Left ventricle myocardium inferior (tissue), 1 donor: ENCODE measurements at places on chromosomes 7 and 10. TPM values are rescaled to one million over a fixed set of nuclear protein-coding genes. Genes with fewer than 3 reads are reported as not detected.

AEBP1 gene
- 20.5 TPM for total RNA-seq

OPN1SW gene
- not detected for total RNA-seq

TMEM270 gene
- not detected for total RNA-seq

GFRA1 gene
- total RNA-seq: 5.1 TPM

NRCAM gene
- total RNA-seq: 0.14 TPM

OR9A2 gene
- total RNA-seq: not detected

- no peak for DNase-seq
Measured at GRCh38 chr10:34791947-34792346, 23.1 kb downstream of the PARD3 start.

DNA sequence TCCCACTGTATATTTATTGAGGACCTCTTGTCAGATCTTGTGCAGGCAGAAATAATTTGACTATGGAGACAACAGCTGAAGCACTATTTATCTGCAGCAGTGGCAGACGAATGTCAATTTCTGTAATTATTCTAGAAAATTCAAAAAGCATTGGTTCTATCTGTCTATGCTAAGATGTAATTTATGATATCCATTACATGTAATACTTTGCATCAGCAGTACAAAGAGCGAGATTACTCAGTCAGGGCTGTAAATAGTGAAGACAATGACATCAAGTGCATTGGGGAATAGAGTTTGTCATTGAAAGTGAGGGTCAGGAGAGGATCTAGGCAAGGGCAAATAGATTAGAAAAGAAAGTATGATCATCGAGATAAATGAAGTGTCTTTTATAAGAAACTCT is 508.2 kb downstream of the ZWINT start:
- DNase-seq: no peak

DNA sequence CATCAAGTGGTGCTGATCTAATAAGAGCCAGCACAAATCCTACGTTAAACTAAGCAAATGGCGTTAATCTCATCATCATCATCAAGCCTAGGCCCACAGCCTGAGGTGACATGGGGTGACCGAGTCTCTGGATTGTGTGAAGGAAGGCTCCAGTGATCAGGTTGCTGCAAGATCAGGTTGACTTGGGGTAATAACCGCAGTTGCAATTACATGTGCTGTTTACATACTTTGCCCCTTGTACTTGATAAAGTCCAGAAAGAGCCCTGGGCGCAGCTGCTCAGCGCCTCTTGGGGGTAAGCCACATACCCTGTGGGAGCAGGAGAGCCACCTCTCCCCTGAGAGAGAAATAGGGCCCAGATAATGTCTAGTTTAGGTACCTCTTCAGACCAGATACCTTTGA is 228.1 kb downstream of the WDR11 start:
- no peak for DNase-seq

DNA sequence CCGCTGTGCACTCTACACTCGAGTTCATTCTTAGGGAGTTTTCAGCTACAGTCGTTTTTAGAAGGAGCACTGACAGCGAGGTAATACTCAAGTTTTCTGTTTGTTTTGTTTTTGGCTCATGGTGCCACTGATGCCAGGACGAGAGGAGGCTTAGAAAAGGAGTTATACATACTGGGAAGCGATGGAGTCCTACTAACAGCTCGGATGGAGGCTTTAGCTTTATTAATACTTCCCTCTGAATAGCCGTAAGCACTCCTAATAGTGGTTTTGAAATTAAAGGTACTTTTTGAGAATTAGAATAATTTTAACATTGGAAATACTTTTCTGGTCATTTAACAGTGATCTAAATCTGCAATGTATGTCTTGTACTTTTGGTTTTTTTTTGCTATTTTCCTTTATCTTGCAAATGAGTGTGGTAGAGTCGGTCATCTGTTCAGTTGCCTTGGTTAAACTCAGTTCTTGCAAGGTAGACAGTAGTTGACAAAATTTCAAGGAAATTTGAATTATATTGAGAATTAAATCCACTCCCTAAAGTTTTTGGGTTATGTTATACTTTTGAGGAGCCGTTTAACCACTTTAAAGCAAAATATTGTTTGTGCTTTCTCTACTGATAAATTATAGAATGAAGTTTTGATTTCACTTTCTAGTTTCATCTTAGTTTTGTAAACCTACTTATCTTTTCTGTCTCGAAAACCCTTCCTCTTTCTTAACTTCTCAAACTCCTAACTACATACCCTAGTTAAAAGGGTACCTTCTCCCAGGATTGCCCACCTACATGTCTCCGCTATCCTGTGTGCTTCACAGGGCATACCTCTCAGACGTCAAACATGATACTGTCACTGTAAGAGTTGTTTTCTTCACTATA is 1.5 kb downstream of the HBP1 start:
- DNase-seq: no peak

DNA sequence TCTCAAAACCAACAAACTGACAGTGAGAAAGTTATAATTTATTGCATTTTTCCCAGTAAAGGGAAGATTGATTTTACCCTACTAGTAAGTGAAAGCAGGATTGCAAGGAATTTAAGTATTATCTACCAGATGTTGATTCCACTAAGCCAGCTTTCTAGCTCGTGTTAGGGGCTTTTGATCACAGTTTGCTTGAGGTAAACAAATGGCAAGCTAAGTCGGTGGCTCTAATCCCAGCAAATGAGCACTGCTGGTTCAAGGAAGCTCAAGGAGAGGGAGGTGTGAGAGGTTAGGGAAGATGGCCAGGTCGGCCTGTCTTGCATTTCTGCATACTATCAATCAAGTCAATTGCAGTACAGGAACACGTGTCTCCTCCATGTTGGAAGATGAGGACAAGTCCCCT is 448.7 kb upstream of the POM121L12 start:
- no peak for DNase-seq

- no peak for DNase-seq
Measured at GRCh38 chr7:27101957-27102580, 414 bp downstream of the HOXA2 start.

DNA sequence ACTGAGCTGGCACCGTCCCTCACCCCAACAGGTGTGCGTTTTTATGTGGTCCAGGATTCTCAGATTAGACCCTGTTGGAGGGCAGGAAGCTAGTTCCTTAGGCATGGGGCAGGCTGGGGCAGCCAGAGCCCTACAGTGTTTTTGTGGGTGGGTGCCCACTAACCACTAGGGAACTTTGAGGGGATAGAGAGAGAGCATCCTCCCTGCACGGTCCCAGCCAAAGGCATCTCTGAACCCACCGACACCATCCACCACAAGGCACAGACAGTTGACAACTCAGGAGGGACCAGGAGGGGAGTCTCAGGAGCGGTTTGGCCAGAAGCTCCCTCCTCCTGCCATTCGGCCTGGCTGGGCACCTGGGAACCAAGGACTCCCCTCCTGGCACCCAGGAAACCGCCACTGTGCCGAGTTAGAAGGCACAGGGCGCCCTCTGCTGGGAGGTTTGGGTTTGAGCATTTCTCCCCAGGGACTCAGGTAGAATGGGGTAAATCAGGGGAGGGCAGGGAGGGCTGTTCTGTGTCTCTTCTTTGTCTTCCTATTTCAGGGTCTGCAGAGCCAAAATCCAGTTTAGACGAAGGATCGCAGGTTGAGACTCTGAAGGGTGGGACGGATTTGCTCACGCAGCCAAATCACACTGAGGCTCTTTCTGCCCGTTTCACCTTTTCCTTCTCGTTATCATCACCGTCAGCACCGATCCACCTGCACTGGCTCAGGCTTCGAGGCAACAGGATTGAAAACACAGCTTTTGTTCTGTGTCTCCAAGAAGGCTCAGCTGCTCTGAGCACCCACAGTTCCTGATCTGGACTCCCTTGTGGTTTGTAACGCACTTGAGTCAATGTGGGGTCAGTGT is 84.8 kb upstream of the COL13A1 start:
- no peak for DNase-seq

DNA sequence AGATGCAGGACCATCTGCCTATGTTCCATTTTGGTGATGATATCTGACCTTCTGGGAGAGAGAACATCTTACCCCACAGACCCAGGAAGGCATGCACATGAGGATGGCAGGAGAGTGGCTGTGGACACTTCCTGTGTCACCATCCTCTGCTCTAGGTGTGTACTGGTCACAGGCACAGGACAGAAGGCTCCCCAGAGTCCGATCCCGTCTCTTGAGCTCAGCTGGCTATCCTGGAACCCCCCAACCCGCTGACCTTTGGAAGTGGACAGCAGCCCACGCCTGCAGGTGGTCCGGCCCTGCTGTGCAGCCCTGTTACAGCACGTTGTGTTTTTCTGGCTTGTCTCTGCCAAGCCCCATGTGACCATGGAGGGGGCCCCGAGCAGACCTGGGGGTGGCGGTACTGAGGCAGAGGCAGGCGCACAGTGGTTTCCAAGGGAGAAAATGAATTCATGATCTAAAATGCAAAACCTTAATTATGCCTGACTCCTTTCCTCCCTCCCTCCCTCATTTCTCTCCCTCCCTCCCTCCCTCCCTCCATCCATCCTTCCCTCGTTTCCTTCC is 178.8 kb downstream of the CUX1 start:
- DNase-seq: no peak

GRCh38 chr7:782718-783449 is 49.4 kb upstream of the SUN1 start:
- DNase-seq: no peak

GRCh38 chr7:4033996-4034395 is 648.1 kb upstream of the FOXK1 start:
- no peak for DNase-seq

DNA sequence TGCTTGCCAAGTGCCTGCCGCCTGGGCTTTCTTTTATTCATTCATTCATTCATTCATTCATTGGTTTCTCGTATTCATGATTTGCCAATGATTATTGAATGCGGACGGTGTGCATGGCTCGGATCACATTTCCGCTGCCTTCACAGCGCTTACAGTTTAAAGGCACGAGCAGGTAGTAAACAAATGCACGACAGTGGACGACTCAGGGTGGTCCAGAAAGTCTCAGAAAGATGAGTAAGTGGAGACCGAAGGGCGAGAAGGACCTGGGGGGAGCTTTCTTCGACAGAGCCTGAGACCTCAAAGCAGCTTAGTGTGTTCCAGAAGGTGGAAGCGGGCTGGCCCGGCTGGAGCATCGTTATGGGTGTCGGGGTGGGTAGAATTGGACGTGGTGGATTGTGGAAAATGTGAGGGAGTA is 506 bp downstream of the MCM10 start:
- no peak for DNase-seq

GRCh38 chr10:73819081-73819480 is 7.7 kb upstream of the NDST2 start:
- no peak for DNase-seq

DNA sequence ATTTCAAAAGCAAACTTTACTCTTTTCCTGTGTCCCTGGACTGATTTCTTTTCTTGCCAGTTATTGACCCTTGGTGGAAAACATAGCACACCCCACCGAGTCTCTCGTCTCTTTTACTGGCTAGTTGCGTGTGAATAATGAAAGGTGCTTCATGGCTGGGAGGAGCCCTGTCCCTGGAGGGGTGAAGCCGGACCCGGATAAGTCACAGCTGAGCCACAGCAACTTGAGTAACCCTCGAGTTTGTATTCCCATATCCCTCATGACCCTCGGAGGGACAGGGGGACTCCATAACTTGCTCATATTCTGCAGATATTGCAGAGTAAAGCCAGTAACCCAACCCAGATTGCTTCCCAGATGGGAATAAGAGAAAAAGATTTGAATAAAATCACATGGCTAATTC is 147.5 kb upstream of the FRMD4A start:
- DNase-seq: no peak

GRCh38 chr7:36923943-36924436 is 199.7 kb upstream of the AOAH start:
- no peak for DNase-seq

DNA sequence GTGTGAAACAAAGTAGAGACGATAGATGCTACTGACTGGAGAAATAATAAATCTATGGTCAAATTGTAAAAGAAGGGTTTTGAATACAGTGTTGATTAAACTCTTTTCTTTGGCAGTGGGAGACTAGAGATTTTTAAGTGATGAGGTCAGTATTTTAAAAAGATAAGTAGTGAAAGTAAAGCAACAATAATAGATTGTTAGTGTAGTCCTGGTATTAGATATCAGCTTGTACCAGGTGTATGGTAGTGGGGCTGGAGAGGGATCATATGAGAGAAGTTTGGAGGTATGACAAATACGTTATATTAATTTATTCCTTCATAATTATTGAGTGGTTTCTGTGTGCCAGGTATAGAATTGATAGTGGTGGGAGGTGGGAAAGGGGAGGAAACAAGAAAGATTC is 25.2 kb downstream of the PHTF2 start:
- no peak for DNase-seq

- no peak for DNase-seq
Measured at GRCh38 chr10:82402906-82403401, 528.0 kb downstream of the NRG3 start.

DNA sequence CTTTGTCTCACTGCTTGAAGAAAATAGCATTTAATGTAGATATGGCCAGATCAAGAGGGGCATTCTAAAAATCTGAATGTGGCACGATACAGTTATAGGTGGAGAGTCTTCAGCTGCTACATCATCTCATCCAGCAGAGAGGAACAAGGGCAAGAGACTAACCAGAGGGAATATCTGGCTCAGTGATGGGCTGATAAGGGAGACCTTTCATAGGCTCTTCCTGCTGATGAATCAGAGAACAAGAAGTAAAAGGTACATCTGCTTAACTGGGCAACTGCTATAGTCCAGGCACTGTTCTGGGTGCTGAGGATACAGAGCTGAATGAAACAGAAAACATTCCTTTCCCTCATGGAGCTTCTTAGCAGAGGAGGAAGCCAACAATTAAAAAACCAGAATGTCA is 37.9 kb downstream of the PIP4K2A start:
- DNase-seq: no peak

DNA sequence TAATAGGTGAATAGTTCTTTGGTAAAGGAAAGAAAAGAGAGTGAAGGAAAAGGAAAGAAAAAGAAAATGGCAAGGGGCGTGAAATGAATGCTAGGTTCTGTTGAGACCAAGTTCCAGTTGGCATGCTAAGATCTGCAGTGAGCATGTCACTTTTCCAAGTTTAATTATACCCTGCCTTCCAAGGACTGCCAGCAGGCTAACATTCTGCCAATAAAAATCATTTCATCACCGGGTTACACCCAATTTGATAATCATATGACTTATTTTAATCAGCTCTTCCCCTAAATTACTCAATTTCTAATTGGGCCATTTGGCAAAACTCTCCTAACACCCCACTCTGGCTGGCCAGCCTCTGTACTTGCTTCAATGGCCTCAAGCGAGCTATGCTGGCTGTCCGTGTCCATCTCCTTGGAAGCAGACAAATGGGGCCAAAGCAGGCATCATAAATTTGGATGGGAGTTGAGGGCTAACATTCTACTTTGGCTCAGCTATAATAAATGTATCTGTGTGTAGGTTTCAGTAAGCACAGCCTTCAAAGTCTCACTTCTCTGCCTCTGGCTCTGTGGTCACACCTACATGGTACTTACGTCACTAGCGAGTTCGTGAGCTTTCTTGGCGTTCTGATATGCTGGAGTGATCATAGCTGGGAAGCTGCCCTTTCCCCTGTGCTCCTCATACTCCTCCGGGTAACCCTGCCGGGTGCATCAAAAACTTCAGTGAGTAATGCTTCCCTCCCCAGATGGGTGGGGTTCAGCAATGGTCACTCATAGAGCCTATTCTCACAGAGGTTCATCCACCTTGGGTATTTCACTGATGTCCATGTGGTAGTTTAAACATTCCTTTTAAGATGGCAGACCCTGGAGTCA is 17.3 kb downstream of the NRAP start:
- DNase-seq: no peak

- DNase-seq: no peak
Measured at GRCh38 chr7:4216016-4216415, 466.1 kb upstream of the FOXK1 start.
